ENCODE measurements at places on chromosomes 11 and 22.

DNA sequence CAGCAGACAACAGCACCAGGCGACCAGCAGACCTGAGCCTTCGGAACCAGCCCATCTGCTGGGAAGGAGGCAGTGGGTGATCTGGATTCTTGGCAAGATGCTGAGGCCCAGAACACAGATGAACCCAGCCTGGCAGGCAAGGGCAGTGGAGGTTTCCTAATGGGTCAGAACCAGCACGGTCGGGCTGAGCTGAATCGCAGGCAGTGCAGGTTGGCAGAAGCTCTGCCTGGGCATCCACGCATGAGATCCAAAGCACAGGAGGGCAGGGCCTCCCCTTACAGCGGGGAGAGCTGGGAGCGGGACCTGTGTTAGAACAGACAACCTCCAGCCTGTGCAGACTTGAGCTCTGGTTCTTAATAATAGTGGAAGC is 47.5 kb downstream of the DSCAML1 start:
- no peak for DNase-seq

DNA sequence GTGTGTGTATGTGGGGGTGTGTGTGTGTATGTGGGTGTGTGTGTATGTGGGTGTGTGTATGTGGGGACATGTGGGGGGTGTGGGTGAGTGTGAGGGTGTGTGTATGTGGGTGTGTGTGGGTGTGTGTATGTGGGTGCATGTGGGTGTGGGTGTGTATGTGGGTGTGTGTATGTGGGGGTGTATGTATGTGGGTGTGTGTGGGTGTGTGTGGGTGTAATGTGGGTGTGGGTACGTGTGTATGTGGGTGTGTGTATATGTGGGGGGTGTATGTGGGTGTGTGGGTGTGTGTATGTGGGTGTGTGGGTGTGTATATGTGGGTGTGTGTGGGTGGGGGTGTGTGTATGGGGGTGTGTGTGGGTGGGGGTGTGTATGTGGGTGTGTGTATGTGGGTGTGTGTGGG is 106.7 kb downstream of the SPATA19 start:
- DNase-seq: no peak

- DNase-seq: no peak
These were observed 13.6 kb downstream of the BCL9L start for GRCh38 chr11:118911880-118912741.

DNA sequence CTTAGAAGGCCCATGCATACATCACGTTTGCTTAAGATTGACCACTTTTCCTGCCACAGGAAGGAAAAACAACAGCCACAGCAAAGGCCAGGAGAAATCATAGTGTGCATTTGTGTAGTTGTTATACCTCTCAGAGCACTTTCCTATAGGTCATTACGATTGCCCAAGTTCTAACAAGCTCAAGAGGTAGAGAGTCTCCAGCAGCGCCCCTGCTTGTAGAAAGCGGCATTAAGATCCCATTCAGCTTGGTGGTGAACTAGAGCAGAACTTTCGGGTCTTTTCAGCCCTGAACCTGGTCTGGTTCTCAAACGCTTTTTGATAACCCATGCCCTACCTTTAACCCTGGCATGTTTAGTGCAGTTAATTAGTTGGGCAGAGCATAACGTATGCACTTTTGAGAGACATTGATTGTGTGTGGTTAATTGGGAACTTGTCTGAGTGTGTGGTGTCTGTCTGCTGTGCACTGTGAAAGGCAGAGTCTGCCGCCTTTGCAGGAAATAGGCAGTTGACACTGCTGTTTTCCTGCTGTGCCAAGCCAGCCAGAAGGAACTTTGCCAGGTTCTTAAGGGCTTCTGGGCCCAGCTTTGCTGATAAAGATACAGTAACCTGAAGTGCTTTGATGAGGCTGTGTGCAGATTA is 109.9 kb upstream of the CLMP start:
- DNase-seq: no peak

All from GM19239 (cell line).